RPMI7951 (cell line): ENCODE measurements at places on chromosomes 7 and 10. TPM values are rescaled to one million over a fixed set of nuclear protein-coding genes. Genes with fewer than 3 reads are reported as not detected.

The LRRC61 gene
- total RNA-seq = 7.9 and 9.5 TPM in 2 replicates

The STRIP2 gene
- 6.4 and 7.8 TPM in 2 replicates for total RNA-seq

The SPDYE8 gene
- total RNA-seq = not detected in 2 replicates

The ANKRD61 gene
- total RNA-seq = 0.12 and 0.20 TPM in 2 replicates

The EVX1 gene
- total RNA-seq = not detected in 2 replicates

DNA sequence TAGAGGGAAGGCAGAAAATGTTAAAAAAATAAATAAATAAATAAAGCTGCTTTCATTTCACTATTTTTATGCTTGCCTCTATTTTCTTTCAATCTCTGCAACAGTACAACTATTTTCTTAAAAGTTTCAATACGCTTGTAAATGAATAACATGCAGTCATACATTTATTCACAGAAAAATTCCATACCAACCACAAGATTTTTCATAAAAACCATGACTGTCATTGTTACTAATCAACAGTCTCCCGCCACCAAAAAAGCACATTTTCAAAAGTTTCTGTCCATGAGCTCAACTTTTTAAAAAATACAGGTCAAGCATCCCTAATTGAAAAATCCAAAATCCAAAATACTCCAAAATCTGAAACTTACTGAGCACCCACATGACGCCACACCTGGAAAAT lies 5.3 kb downstream of the PARD3 start:
- no peak for DNase-seq

DNA sequence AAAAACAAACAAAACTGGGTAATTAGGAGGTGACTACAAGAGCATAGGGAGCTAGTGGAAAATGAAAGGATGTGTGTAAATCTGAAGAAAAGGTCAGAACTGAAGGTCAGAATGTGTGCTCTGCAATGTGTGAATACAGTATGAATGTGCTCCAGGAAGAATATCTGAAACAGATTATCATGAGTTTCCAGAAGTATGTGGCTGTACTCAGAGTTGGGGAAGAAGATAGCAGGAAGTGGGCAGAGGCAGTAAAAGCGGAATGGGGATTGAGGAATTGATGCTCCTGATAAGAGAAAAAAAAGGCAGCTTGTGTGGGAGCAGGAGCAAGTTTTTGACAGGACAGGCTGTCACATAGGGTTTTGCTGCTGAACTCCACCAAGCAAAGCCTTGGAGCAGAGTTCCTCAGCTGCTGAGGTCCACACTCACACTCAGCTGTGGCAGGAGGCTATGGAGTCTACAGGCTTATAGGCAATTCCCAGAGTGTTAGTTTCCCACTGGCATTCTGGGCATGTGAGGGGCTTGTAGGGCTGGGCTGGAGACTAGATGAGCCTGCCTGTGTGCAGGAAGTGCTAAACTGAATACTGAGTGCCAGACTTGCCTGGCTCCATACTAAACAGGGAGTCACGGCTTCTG lies 22.9 kb downstream of the H2AZ2 start:
- no peak for DNase-seq

GRCh38 chr10:103613616-103614015 lies 120.1 kb downstream of the NEURL1 start:
- DNase-seq = no peak

GRCh38 chr7:96331233-96331632 lies 9.3 kb upstream of the SLC25A13 start:
- DNase-seq = no peak

DNA sequence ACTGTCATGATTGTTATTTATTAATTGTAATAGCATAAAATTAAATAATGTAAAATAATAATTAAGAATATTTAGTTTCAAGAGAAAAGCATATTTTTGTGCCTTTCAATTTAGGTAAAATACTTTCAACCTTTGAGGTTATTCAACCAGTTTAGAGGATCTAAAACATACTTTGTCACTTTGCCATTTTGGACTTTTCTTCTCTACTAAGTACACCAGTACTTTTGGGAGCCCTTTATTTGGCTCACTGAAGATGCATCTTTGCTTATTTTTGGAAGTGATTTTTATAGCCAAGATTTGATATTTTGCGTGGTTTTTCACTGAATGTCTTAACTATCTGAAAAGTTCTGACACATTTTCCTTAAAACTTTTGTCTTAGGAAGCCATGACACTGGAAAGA lies 860.5 kb downstream of the SORCS1 start:
- no peak for DNase-seq

The GTPBP4 gene
- 39.4 and 42.7 TPM in 2 replicates for total RNA-seq

DNA sequence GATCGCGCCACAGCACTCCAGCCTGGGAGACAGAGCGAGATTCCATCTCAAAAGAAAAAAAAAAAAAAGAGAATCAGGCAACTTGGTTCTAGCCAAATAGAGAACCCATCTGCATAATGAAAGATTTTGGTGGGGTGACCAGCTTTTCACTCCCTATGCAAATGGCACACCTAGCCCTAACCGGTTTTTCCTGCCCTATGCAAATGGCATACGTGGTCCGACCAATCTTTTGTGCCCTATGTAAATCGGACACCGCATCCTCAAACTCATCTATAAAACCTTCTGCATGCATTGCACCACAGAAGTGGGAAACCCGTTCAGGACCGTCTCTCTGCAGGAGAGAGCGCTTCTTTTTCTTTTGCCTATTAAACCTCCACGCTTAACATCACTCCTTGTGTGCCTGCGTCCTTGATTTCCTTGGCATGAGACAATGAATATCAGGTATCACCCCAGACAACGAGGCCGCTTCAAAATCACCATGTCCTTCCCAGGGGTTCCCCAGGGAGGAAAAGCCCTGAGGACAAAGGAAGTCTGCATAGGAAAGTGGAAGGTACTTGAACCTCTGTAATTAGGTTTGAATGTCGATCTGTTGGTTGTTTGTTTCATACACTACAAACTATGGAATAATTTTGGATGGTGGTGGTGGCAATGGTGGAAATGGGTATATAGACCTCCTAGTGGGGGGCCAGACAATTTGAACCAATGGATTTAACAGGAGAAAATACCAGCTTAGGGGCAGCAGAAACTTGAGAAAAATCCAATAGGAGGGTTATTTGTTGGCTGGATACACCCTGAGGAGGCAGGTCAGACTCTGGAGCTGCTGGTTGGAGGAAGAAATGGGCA lies 396.2 kb downstream of the TYW1 start:
- no peak for DNase-seq

DNA sequence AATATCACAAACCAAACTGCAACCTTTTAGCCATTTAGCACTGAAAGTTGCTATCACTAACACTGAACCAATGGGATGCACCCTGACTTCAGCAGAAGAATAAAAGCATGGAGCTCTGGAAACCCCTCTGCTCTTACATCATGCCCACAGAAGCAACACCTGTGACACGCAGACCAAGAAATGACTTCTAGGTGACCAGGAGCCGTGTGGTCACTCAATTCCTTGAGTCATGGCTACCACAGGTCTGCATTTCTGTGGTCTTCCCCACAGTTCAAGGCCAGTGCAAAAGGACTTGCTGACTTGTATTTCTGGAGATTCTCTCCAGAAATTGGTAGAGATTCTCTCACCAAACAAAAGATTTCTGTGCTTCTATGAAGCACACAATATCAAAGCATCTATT lies 38.3 kb downstream of the NRCAM start:
- no peak for DNase-seq

The PKD1L1 gene
- 0.10 and 0.12 TPM in 2 replicates for total RNA-seq

- no peak for DNase-seq
Observed at GRCh38 chr10:49164559-49165188, 23.5 kb downstream of the TMEM273 start.

DNA sequence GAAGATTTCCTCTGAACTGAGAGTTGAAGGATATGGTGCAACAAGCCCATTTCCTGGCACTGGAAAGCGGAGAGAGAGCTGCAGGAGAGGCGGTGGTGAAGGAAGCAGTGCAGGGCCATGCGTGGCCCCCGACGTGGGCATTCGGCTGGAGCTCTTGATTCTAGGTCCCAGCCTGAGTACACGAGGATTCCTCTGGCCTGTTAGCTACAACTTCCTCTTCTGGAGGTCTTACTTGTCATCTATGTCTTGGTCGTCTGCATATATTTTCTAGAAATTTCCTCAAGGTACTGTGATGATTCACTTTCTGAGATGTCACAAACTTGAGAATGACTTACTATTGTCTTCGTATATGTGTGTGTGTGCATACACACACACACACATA lies 59.2 kb upstream of the JAZF1 start:
- DNase-seq = no peak

The CALCR gene
- not detected in 2 replicates for total RNA-seq

GRCh38 chr10:113517165-113517900 lies 35.5 kb upstream of the HABP2 start:
- DNase-seq = no peak

The POLD2 gene
- 193 and 210 TPM in 2 replicates for total RNA-seq

The C7orf33 gene
- not detected in 2 replicates for total RNA-seq

The EMX2 gene
- total RNA-seq = not detected in 2 replicates
